CD14-positive monocyte (primary cell): ENCODE measurements at places on chromosomes 11 and 22. TPM values are rescaled to one million over a fixed set of nuclear protein-coding genes. Genes with fewer than 3 reads are reported as not detected.

The MMP27 gene
- not detected for polyA plus RNA-seq

The SELENOH gene
- polyA plus RNA-seq, result 99.5 and 206 TPM in 2 replicates

The OR9G4 gene
- not detected in 2 replicates for polyA plus RNA-seq

The OSBP2 gene
- polyA plus RNA-seq, result not detected

The LZTR1 gene
- 11.5 TPM for polyA plus RNA-seq

DNA sequence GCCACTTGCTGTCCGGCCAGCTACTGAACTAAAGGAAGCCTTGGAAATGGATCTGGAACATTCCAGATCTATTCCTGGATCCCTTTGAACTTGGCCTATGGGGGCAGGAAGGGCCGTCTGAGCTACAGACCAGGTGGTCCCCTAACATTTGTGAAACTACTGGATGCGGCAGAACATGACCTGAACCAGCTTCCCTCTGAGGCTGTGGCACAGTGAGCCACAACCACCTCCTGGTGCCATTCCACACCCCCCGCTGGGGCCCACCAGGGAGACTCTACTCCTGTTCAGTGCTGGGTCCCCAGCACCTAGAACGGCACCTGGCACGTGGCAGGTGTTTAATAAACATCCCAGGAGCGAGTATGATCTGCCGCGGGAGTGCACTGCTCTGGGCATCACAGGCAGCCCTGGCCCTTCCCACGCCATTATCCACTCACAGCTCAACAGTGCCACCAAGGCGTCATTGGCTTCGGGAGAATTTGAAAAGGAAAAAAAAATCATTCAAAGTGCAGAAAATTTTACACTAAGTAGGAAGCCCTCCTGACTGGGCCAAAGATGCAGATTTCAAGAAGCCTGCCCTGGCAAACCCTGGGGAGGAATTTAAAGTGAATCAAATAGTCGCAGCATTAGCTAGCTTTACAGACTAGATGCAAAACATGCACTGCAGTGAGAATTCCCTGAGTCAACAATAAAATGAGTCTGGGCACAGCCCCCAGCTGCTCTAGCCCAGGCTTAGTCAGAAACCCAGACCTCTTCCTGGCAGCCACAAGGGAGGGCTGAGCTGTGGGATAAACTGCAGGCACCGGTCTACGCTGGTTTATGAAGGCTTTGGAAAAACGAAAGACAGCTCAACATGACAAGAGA is 14.3 kb upstream of the EFCAB6 start:
- no peak for DNase-seq

DNA sequence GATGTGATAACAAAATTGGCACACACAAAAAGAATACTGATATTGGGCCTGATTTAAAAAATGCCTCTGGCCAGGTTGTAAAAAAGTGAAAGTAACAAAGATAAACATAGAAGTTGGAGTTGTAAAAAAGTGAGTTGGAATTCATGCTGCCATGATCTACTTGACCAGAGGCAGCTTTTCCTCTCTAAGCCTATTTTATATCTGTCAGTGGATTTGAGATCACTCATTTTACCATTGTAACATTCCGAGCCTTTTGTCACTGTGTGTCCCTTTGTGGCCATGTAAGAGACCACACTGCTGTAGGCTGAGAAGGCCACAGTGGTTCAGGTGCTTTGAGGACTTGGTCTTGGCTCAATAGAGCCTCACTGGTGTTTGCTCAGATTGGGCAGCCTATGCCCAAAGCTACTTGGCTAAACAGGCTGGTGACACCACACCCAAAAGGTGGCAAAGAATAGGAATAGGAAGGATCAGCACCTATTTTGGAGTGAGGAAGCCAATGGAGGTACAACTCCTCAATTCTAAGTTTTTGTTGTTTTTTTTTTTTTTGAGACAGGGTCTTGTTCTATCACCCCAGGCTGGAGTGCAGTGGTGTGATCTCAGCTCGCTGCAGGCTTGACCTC is 7.1 kb downstream of the FEN1 start:
- DNase-seq, result no peak

- no peak for DNase-seq
Observed at GRCh38 chr11:112826788-112827187, 134.4 kb upstream of the NCAM1 start.

GRCh38 chr11:119745112-119745511 is 16.1 kb upstream of the NECTIN1 start:
- no peak for DNase-seq

DNA sequence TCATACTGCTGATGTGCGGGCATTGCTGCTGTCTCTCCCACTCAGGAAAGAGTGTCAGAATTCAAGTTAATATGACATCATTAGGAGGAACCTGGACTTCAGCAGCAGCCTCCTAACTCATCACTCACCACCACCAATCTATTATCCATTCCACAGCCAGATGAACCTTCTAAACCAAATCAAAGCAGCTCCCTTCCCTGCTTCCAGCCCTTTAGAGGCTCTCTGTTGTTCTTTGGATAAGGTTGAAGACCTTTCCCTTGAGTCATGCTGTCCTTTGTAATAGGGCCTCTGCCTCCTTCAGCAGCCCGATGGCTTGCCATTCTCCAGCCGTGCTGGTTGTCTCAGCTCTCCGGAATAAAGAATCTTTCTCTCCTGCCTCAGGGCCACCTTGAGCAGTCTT is 301.3 kb downstream of the DDX10 start:
- no peak for DNase-seq

- DNase-seq, result no peak
Observed at GRCh38 chr22:25645266-25645665, 80.8 kb downstream of the GRK3 start.

DNA sequence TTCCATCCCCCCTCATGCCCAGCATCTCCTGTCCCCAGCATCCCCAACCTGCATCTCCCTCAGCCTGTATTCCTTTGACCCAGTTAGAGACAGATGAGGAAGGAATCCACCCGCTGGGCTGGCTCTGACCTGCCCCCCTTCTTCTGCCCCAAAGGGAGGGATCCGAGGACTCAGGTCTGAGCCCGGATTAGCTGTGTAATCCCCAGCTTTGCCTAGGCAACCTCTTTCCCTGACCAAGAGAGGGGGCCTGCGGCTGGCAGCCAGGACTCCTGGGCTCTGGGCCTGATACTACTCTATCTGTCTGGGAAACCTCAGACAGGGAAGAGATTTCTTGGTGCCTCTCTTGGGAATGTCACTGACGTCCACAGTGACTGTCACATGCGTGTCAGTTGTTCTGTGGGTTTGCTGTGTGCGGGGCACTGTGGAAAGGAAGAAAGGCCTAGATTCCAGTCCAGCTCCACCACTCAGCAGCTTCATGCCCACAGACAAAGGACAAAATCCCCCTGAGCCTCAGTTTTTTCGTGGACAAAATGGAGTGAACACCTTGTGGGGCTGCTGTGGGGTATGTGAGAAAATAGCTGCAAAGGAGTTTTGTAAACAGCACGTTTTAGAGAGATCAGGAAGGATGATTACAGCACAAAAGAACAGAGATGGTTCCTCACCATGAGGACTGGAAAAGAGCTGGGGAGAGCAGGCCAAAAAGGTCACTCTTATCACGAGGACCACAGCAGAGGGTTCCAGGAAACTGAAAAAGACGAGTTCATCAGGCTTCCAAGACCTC is 1.3 kb upstream of the NDUFV1 start:
- no peak for DNase-seq

GRCh38 chr22:39486951-39487825 is 14.9 kb upstream of the MIEF1 start:
- DNase-seq, result no peak

DNA sequence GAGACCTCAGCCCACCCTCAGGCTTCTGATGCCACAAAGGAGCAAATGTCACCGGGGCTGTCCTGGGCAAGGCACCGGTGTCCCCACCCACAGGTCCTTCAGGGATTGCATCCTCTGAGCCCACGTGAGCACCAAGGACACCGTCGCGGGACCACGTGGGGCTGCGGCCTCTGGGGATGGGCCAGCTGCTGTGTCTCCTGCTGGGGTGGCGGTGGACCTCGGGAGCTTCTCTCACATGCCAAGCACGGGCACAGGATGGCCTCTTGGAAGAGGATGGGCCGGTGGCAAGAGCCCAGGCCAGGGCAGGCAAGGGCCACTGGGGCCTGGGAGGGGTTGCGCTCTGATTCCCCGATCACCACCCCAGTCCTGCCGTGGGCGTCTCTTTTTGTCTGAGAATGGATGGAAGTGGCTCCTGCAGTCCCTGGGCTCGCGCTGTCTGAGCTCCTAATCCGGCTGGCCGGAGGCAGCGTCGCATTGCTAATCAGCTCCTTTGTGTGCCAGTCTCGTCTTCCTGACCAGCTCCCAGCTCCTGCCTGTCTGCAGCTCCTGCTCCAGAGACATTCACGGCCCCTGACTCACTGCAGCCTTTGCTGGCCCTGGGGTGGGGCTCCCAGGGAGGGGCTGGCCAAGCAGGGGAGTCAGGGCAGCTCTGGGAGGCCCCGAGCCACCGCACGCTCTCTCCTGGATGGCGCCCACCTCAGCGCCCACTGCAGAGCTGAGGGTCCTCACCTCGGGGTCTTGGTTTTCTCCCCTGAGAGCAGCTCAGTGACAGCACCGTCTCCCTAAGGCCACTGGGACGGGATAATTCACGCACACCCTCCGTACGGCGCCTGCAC is 146.7 kb downstream of the CTTN start:
- no peak for DNase-seq

DNA sequence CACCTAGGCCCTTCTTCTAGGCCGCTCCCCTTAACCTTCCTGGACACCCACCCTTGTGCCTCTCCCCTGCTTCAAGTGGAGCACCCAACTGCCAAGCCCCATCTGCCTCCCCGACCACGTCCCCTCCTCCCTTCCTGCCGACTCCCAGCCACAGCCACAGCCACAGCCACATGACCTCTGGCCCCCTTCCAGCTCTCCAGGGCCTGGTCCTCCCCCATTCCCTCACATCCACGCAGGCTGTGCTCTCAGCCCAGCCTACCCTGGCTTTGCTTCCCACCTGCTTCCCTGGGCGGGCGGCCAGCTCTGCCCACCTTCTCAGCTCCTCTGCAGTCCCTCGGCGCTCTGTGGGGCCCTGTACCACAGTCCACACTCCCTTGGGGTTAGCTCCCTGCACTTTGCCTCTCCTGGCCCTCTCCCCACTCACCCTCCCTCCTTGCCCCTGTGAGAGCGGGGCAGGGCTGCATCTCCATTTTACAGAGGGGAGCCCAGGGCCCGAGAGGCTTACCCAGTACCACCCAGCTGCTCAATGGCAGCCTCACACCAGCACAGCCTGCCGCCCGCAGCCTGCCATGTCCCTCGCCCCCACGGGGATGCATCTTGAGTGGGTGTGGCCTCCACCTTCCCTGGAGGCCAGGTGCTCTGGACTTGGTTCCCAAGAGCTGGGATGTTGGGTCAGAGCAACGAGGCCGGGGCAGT is 20.3 kb downstream of the PARVG start:
- DNase-seq, result no peak

DNA sequence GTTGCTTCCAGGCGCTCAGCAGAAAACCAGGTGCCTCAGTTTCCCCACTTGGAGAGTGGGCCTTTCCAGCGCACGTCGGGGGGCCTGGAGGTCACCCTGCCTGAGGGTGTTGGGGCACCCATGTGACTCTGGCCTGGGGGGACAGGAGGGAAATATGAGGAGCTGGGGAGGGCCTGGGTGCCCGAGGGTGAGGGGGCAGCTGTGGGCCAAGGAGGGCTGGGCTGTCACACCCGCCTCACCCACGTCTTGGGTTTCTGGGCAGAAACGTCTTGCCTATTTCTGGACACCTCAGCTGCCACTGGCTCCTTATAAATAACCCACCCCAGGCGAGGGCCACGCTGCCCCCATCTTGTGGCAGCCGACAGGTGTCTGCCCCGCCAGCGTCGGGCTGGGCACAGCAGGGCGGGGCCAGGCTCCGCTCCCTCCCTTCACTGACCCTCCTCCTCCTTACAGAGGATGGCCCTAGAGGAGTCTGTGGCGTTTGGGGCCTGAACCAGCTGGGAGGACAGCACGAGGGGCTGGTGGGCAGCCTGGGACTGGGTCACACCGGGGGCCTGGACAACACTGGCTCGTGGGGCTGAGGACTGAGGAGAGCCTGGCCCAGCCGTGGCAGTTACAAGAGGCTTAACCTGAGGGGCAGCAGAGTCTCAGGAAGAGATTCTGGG is 1.5 kb downstream of the TNNT3 start:
- no peak for DNase-seq

DNA sequence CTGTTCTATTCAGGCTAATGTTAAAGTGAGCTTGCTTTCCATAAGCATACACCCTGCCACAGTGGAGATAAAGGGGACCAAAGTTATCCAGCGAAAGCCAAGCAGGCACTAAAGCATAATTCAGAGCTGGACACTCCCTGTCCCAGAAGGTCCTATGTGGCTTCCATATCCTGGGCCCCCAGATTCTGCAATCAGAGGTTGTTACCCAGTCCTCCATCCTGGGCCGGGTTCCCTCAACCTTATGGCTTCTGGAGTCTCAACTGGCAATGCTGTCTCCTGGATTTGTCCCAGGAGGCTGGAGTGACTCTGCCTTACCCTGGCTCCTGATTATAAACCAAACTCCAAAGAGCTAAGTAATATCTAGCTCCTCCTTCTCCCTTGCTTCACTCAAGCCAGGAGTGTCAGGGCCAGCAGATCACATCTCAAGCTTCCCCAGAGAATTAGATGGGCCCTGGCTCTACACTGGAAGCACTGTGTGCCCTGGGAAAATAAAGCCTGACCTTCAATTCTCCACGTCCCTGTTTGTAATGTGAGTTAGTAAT is 14.0 kb upstream of the SMIM35 start:
- DNase-seq, result no peak

GRCh38 chr11:78140392-78141077 is 1.1 kb upstream of the ALG8 start:
- no peak for DNase-seq

DNA sequence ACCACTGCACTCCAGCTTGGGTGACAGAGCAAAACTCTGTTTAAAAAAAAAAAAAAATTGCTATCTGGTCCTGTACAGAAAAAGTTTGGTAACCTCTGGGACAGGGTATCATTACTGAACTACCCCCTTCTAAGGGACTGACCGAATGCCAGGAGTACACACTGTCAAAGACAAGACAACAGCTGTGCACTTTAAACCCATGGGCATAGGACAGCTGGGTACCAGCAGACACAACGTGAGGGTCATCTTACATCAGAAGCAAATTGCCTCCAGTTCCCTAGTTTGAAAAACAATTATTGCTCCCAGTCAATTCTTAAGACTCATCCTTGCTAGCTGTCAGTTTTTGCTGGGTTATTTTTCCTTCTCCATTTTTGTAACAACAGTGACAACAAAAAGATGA is 17.8 kb downstream of the CD59 start:
- DNase-seq, result no peak

- no peak for DNase-seq
Observed at GRCh38 chr11:133078591-133079404, 453.5 kb downstream of the OPCML start.

GRCh38 chr22:30871391-30872284 is 96.9 kb downstream of the MORC2 start:
- DNase-seq, result no peak

DNA sequence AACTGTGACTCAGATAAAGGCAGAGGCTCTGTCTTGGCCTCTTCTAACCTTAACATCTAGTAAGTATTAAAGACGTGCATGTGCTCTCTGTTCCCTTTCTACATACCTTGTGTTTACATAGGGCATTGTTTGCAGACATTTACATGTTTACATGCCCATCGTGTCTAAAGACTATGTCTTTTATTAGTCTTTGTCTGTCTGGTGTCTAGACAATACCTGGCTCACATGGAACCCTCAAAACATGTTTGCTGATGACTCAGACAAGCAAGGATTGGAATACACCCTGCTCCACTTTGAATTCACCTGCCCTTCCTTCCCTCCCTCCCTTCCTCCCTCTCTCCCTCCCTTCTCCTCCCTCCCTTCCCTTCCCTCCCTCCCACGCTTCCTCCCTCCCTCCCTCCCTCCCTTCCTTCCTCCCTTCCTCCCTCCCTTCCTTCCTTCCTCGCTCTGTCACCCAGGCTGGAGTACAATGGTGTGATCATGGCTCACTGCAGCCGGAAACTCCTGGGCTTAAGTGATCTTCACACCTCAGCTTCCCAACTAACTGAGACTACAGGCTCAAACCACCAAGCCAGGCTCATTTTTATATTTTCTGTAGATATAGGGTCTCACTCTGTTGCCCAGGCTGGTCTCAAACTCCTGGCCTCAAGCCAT is 23.7 kb upstream of the SORL1-AS1 start:
- DNase-seq, result no peak
